NCI-H1694 treated with DMSO at 0.1 percent for 48 hours (cell line): ENCODE measurements at places on chromosomes 2 and 18.
A peak's percentile ranks its signal among the peaks of the same experiment; 100 is the strongest.

- DNase-seq = no peak
Measured at GRCh38 chr2:218472988-218473387, 54.1 kb downstream of the VIL1 start.

DNA sequence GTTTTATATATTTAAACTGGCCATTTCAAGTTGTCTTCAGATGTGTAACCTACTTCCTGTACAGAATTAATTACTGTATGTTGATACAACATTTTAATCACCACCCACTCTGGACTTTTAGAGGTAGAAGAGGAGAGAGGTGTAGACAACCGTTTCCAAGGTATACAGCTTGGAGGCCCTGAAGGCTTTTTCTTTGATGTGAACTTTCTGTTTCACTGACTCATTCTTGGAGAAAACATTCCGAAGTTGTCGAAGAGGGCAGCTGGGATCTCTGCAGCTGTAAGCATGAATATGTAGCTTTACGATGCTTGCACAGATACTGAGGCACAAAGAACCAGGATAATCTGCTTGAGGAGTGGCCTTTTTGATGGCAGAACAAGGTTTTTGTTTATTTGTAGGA, 137.0 kb downstream of the NCKAP5 start:
- no peak for DNase-seq

DNA sequence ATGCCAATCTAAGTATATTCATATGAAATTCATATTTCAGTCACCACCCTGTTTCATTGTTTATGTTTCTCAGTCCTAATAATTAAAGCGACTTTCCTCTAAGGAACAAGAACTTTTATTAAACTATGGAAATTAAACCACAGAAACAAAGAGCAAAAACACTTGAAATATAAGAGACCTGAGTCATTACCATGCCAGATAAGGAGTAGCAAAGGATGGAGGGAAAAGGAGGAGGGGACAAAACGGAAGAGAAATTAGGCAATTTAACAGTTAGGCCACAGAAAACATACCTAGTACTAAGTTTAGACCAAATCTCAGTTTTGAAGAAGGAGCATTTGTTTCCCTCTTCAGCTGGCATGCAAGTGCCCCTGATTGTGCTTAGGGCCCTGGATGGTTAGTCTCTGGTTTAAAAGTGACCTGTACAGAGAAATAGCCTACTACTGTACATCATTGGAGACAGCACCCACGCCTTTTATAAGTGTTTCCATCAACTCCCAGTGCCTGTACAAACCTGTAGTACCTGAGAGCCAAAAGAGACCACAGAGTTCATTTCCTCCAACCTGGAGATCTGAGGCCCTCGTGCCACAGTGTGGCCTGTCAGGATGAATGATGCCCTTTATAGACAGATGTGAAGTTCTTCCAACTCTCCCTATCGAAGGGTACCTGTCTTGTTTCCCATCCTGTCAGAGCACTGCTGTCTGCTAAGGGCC, 74.5 kb downstream of the SPATS2L start:
- DNase-seq = no peak

DNA sequence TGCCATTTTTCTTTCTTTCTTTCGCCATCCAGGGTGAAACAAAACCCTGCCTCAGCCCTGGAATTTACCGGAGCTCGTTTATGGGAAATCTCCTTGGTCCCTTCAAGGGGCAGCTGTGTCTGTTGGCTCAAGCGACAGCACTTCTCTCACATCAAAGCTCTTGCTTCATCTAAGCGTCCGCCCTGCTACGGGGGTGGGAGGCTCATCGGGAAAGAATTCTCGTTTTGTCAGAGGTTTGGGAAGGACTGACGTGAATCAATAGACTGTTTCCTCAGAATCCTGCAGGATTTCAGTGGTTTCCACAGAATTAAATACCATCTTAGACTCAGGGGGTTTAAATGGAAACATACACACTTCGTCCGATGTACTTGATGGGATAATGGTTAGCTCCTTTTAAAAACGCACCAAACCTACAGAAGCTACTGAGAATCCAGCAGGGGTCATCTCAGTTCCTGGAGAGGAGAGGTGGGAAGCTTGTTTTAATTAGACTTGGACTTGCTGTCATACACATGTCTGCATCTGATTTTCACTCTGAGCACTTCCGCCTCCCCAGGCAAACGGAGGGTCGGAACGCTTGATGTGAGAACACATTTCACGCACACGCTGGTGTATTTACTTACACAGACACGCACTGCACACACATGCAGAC, 91.6 kb downstream of the ASB1 start:
- no peak for DNase-seq

GRCh38 chr2:67412424-67412823, 15.3 kb downstream of the ETAA1 start:
- no peak for DNase-seq

- DNase-seq = peak; percentile 23
Measured at GRCh38 chr18:47284721-47285395, 33.4 kb upstream of the SKOR2 start.

GRCh38 chr2:233353769-233354499, at the start of gene DGKD:
TSS of gene DGKD (plus strand) at chr2:233354494. CDS start at chr2:233354519, 25 bp downstream.
- peak; percentile 21 for DNase-seq

DNA sequence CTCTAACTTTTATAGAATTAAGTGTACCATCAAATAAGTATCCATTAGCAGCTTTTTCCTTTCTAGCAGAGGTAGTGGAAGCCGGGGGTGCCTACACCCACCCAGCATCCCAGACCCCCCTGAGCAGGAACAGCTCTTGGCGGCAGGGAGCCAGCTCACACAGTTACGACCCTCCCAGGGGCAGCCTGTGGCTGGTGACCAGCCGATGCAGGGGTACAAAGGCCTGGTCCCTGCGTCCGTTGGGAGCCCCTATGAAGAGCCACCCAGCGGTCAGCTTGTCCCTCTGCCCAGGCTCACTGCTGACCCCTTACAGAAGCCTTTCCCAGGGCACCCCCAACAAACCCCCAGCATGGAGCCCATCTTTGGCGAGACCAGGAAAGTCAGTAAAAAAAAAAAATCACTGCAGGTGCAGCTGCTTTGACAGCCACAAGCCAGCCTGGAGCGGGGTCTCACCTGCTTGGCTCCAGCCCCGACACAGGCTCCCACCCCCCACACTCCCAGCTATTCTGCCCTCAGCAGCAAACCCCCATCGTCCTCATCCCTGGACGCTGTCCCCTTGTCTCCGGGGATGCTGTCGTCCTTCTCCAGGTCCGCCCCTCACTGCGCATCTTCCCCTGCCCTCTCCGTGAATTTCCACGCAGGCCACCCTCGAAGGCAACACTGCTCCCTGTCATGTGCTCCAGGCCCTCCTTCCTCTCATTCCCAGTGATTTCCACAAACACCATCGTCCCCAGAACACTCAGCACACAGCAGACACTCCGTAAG, 43.1 kb downstream of the GPC1 start:
- DNase-seq = no peak

GRCh38 chr2:194672994-194673393, 984.0 kb upstream of the SLC39A10 start:
- no peak for DNase-seq

- no peak for DNase-seq
Measured at GRCh38 chr2:46471-47345, at the start of gene FAM110C. TSS of gene FAM110C (minus strand) at chr2:46505. CDS start at chr2:46385, 120 bp downstream.

- no peak for DNase-seq
Measured at GRCh38 chr2:218924757-218925156, 34.7 kb upstream of the CDK5R2 start.

DNA sequence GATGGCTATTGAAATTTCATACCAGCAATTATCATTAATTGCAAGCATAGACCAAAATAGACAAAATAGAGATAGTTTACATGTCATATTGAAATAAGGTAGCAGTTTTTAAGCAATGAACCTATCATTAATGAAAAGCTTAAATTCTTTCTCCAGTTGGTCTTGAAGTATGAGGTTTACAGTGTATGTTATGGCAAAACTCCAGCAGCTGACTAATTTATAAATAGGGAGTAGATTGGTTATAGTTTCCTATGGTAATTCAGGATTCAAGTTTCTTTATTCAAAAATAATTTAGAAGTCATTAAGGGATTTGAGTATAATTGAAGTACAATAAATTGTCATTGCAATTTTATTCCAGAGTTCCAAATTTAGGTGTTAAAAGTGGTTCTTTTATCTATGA, 69.6 kb upstream of the COL5A2 start:
- no peak for DNase-seq

- DNase-seq = no peak
Measured at GRCh38 chr2:55565613-55566012, 46.1 kb downstream of the CFAP36 start.

DNA sequence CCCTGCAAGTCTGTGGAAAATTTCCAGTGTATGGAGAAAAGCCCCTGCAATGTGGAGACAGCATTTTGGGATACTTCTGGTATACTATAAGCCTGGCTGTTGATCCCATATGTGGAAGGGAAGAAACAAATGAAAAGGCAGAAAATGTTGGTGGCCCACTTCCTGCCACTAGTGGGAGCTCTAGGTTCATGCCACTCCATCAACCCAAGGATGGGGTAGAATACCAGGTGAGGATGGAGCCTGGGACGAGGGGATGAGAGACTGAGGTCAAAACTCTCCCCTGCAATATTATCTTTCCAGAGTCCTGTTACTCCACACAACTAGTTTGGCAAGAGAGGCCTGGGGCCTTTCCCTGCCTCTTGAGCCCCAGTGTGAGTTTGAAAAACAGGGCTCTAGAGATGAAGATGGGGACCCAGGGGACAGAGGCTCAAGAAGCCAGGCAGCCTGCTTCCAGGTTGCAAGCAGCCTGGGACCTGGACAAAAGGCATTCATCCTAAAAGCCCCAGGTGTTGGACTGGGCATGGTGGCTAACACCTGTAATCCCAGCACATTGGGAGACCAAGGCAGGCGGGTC, 31.9 kb downstream of the BMP10 start:
- no peak for DNase-seq

DNA sequence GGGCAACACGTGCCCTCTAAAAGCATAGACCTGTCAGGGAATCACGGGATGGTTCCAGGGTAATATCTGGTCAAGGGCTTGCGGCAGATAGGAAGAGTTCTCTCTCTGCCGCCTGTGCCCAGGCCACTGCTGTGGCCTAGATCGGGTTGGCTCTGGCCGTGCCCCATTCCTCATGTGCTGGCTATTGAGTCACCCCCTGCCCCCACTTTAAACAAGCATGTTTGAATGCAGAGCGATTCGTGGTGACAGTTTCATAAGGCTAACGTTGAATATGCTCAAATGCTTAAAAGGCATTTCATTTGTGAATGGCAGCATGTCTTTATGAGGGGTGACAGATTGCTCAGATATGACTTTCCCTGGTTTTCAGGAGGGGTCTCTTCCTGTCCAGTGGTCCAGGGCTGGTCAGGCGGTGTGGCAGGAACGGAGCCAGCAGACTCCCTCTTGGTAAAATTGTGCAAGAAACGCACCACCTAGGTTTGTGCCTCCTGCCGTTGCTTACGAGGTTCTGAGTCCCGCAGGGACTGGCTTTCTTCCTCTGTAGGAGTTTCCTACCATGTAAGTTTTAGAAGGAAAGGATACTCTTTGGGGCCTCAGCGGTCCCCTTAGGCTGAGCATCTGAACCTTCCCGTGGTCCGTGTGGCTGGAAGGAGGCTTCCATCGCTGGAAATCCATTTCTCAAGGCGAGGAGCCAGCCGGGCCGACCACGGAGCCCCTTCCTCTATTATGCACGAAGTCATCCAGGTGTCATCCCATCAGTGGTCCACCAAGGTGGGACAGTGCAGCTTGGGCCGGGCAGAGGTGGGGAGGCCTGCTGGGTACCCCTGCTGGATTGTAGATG, 50.2 kb downstream of the AGAP1 start:
- DNase-seq = no peak

- no peak for DNase-seq
Measured at GRCh38 chr2:195601361-195601760, 55.7 kb upstream of the SLC39A10 start.

- no peak for DNase-seq
Measured at GRCh38 chr18:27114842-27115241, 70.3 kb downstream of the CHST9 start.

GRCh38 chr2:238900511-238900910, 52.6 kb downstream of the TWIST2 start:
- DNase-seq = no peak

- no peak for DNase-seq
Measured at GRCh38 chr2:73281244-73281643, 3.0 kb downstream of the FBXO41 start.

- DNase-seq = no peak
Measured at GRCh38 chr2:150097402-150097801, 390.1 kb downstream of the RND3 start.

DNA sequence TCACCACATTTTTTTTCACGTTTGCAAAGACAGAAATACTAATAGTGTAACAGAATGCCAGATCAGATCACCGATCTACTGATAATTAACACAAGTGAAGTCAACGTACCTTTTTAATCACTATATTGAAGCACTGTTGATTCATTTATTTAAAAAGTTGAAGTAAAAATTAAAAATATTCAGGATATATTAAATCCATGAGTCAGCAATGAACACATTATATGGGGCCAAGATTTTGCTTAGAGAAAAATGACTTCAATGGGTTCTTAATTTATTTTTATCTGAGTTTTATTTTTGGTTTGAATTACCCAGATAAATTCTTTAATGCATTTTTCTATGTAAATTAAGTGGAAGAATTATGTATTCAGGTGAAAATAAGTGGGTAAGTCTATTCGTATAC, 14.2 kb downstream of the SPHKAP start:
- no peak for DNase-seq

- no peak for DNase-seq
Measured at GRCh38 chr2:225169396-225169795, 127.1 kb upstream of the DOCK10 start.

GRCh38 chr2:169131587-169132512, 62.5 kb downstream of the DHRS9 start:
- DNase-seq = peak; percentile 76

GRCh38 chr2:10415048-10415447, 33.1 kb downstream of the ODC1 start:
- no peak for DNase-seq

GRCh38 chr2:151241224-151241623, 20.4 kb downstream of the RBM43 start:
- DNase-seq = no peak

DNA sequence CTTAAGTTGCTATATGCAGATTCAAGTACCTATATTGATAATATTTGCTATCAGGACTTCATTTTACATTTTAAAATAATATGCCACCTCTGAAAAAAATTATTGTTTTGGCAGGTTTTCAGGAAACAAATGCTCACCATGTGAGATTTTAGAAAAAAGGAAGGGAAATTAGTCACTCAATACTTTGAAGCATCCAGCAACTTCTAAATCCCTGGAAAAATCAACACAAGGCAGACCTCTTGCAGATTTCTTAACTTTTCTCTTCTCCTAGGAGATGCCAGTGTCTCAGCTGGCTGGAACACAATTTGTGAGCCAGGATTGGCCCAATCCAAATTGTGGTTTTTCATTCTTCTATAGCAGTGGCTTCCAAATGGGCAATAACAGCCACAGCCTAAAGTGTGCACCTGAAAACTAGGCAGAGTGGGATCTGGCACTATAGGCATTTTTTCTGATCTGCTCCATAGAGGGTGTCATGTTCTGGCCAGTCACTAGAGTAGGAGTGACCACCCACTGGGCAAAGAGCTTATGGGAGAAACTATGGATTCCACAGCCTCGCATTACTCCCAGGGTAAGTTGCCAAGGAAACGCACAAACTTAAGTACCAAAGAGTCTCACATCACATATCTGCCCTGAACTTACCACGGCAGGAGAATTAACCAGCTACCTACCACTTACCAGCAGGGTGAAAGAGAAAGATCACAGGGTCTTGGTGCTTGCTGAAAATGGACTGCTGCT, 28.1 kb upstream of the THOC1 start:
- no peak for DNase-seq

- DNase-seq = peak; percentile 15
Measured at GRCh38 chr2:70745276-70745825, 22.6 kb downstream of the ADD2 start.
